ENCODE measurements at places on chromosomes 7 and 10.

DNA sequence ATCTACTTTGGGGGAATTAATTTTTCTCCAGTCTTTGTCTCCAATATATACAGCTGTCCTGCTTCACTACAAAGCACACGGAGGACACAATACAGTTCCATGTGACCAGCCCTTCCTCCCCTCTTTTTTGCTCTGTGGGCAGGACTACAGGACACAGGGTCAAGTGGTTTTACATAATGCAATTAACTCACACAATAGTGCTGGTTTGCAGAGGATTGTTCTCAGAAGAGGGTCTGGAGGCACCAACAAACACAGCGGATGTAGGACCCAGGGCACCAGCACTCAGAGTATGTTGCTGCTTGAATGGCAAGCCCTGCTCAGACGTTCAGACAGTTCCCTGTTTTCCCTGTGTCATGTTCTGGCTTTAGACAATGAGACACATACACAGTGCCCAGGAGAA lies 52.0 kb upstream of the NPTX2 start:
- DNase-seq, result no peak

DNA sequence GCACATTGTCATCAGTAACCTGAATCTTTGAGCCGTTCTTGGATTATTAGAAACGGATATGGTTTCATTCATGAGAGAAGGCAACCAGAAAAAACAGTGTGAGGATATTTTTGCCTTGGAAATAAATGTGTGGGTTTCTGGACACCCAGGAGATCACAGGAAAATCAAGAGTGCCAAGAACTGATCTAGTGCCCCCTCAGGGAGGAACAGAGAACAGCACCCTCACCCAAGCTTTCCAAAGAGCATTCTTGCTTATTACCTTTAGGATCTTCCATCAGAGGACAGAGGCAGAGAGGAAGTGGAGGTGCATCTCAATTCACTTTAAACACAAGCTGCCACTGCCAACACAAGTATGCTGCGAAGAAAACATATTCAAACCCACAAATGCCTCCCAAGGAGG lies 851.5 kb upstream of the COBL start:
- DNase-seq, result no peak

GRCh38 chr10:57188846-57189245 lies 827.8 kb upstream of the ZWINT start:
- no peak for DNase-seq

DNA sequence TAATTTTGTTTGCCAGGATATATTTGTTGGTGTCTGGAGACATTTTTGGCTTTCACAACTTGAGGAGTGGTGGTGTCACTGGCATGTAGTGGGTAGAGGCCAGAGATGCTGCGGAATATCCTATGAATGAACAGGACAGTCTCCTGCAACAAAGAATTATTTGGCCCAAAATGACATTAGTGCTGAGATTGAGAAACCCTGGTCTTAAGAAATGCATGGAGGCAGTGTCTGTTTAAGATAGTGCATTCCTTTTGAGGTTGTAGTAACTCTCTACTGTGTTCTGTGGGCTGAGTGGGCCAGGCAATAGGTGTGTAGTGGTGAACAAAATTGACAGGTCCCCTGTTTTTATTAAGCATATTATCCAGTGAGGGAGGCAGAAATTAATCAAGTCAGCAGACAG lies 165.5 kb downstream of the CDK14 start:
- no peak for DNase-seq

GRCh38 chr7:76216381-76217082 lies 14.8 kb downstream of the SRRM3 start:
- peak; percentile 16 for DNase-seq

- DNase-seq, result no peak
These were observed 182.0 kb upstream of the GHITM start for GRCh38 chr10:83957168-83957947.

GRCh38 chr7:139583826-139584553 lies 60.5 kb downstream of the CLEC2L start:
- DNase-seq, result no peak

DNA sequence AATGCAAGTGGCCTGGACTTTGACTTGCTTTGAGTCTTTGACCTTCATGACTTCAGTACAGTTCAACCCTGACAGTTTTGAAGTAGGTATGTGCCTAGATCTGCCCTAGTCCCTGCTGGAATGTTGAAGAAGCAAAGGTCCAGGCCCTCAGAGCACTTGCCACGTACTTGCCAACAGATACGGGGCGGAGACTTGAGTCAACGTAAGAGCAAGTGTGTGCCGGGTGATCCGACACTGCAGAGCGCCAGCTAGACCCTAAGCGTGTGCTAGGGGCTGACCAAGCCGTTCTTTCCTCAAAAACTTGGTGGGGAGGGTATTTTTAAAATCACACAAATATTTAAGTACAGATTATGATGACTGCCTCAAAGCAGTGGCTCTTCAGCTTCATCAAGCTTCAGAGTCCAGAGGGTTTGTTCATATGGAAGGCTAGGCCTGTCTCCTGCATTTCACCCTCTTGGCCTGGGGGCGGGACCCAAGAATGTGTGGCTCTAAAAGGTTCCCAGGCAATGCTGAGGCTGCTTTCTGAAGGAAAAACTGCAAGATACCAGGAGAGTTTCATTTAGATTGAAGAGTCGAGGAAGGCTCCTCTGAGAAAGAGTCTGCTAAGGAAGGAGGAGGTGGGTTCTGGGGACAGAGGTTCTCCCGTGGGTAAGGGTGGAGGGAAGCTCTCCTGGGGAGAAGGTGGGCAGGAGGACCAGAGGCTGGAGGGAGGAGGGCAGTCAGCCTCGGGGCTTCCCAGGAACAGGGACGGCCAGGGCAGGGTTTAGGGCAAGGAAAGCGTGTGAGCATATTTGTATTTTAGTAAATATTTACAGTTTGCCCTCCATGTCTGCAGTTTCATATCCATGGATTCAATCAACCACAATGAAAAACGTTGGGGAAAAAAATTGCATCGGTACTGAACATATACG lies 160.3 kb downstream of the EGFR start:
- DNase-seq, result no peak

DNA sequence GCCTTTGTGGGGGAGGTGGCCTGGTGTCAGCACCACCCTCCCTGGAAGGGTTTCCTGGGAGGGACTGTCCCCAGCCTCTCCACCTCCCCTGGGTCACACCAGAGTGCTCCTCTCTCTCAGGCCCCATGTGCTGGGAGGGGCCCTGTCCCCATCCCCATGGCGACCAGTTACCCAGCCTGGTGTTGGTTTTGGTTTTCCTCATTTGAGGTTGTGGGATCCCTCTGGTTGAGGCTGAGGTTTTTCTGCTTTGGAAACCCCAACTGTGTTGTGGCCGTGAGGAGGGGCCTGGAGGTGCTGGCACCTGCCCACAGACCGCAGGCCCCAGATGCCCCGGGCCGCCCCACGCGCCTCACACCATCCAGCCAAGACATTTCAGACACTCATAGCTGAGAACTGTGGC lies 106.3 kb downstream of the GRK5 start:
- DNase-seq, result no peak

DNA sequence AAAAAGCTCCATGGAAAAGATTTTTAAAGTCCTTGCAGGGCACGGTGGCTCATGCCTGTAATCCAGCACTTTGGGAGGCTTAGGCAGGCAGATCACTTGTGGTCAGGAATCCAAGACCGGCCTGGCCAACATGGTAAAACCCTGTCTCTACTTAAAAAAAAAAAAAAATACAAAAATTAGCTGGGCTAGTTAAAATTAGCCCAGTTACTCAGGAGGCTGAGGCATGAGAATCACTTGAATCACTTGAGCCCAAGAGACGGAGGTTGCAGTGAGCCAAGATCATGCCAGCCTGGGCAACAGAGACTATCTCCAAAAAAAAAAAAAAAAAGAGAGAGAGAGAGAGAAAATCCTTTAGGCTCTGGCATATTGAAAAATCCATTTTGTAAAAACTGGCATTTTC lies 61.9 kb downstream of the CCDC6 start:
- no peak for DNase-seq

DNA sequence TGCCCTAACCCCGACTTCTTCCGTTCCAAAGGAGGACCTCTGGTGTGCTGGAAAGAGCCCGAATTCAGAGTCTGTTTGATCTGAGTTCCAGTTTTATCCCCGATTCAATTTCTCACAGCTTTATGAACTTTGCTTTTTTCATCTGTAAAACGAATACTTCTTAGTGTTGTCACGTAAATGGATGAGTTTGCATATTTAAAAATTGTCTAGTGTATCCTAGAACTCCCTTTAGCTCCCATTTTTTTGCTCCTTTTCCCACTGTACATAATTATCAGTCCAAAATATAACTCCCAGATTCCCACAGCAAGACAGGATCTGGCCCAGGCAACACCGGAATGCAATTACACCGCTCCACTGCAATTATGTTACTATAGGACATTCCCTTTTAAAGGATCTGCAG lies 80.7 kb upstream of the ARHGAP21 start:
- no peak for DNase-seq

GRCh38 chr7:78620920-78621319 lies 822.3 kb downstream of the PHTF2 start:
- no peak for DNase-seq

GRCh38 chr7:70263471-70264255 lies 665.4 kb downstream of the AUTS2 start:
- DNase-seq, result no peak

DNA sequence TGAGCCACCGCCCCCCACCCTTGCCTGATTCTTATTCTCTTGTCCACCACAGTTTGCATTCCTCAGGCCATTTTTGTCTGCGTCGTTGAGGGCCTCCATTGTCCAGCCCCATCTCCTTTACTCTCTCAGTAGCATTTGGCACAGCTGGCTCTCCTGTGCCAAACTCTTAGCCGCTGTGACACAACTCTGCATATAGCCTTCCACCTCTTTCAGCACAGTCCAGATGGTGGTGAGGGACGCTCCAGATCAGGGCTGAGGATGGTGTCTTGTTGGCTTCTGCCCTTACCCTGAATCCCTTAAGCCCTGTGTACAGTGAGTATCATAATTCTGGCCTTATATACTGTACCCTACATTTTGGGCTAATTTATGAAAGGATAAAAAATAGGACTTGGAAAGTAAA lies 45.6 kb downstream of the BMPR1A start:
- DNase-seq, result no peak

GRCh38 chr7:12552876-12553275 lies 17.6 kb upstream of the SCIN start:
- no peak for DNase-seq

GRCh38 chr10:119346095-119346832 lies 138.9 kb downstream of the GRK5 start:
- DNase-seq, result no peak

GRCh38 chr10:116753759-116754158 lies 11.4 kb upstream of the HSPA12A start:
- DNase-seq, result no peak

- DNase-seq, result peak; percentile 0
These were observed 124.5 kb upstream of the GDF10 start for GRCh38 chr10:47175181-47176123.

DNA sequence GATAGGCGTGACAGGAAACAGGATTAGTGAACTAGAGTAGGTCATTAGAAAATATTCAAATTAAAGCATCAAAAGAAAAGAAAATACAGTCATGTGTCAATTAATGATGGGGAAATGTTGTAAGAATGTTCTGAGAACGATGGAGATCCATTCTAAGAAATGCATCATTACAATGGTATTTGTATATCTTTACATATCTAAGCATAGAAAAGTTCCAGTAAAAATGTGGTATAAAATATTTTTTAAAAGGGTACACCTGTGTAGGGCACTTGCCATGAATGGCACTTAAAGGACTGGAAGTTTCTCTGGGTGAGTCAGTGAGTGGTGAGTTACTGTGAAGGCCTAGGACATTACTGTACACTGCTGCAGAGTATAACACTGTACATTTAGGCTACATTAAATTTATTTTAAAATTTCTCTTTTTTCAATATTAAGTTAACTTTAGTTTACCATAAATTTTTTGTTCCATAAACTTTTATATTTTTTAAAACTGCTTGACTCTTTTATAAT lies 282.5 kb downstream of the BMPER start:
- no peak for DNase-seq

DNA sequence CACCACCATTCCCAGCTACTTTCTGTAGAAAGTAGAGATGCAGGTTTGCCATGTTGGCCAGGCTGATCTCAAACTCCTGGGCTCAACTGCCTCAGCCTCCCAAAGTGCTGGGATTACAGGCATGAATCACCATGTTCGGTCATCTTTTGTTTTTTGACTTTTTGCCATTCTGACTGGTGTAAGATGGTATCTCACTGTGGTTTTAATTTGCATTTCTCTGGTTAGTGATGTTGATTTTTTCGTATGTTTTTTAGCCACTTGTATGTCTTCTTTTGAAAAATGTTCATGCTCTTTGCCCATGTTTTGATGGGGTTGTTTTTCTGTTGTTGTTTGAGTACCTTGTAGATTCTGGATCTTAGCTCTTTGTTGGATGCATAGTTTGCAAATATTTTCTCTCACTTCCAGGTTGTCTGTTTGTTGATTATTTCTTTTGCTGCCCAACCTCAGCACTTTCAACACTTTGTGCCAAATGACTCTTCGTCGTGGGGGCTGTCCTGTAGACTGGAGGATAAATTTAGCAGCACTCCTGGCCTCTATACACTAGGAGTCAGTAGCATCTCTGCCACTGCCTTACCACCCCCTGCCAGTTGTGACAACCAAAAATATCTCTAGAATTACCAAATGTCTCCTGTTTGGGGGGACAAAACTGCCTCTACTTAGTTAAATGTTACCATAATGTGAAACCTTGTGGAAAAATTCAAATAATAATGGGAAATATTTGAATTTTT lies 6.5 kb upstream of the CPED1 start:
- no peak for DNase-seq

Measured in NCI-H1417 treated with DMSO at 0.1 percent for 48 hours (cell line).